ENCODE measurements at places on chromosomes 4 and X.

GRCh38 chr4:172660251-172660650 is 508.4 kb upstream of the GALNT7 start:
- no peak for DNase-seq

- DNase-seq, result no peak
Observed at GRCh38 chr4:76998251-76998901, 48.8 kb downstream of the SEPTIN11 start.

DNA sequence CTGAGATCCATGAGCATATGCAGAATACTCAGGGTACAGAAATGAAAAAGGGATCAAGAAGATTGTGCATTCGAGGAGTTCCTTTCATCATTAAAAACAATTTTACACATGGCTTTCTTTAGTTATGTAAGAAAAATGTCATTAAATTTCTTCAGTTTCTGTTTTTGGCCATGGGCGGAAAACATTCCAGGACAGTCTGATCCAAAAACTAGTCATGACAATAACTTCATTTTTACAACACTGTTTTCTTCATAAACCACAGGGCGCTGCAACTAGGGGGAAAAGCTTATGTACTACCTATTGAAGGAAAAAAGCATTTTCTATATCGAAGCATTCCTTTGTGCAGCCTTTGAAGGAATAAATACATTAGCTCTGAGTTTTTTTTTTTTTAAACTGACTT is 28.2 kb downstream of the IL13RA1 start:
- no peak for DNase-seq

GRCh38 chrX:46831765-46832327 is 5.0 kb upstream of the RP2 start:
- DNase-seq, result no peak

DNA sequence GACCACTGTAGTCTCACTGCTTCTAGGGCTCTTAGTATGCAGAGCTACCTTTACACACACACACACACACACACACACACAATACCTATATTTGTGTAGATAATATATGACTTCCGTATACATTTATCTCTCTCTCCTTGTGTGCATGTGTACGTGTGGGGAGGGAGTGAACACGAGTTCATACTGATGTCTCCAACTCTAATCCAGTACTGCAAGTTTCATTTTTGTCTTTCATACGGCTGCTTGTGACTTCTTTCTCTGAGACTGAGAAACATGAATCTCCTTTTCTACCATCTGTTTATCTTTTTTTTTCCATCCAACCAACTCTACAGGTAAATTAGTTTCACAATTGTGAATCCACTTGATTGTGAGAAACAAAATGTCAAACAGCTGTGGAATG is 1229.5 kb upstream of the AGA start:
- DNase-seq, result no peak

- no peak for DNase-seq
Observed at GRCh38 chr4:65971686-65972085, 301.4 kb upstream of the EPHA5 start.
